ENCODE measurements at places on chromosomes 2 and 18. TPM values are rescaled to one million over a fixed set of nuclear protein-coding genes. Genes with fewer than 3 reads are reported as not detected.

Gene RAMP1
- 0.29 TPM for total RNA-seq

Gene SERPINB12
- not detected for total RNA-seq

Gene MATN3
- not detected for total RNA-seq

Gene SPC25
- total RNA-seq, result 53.4 TPM

DNA sequence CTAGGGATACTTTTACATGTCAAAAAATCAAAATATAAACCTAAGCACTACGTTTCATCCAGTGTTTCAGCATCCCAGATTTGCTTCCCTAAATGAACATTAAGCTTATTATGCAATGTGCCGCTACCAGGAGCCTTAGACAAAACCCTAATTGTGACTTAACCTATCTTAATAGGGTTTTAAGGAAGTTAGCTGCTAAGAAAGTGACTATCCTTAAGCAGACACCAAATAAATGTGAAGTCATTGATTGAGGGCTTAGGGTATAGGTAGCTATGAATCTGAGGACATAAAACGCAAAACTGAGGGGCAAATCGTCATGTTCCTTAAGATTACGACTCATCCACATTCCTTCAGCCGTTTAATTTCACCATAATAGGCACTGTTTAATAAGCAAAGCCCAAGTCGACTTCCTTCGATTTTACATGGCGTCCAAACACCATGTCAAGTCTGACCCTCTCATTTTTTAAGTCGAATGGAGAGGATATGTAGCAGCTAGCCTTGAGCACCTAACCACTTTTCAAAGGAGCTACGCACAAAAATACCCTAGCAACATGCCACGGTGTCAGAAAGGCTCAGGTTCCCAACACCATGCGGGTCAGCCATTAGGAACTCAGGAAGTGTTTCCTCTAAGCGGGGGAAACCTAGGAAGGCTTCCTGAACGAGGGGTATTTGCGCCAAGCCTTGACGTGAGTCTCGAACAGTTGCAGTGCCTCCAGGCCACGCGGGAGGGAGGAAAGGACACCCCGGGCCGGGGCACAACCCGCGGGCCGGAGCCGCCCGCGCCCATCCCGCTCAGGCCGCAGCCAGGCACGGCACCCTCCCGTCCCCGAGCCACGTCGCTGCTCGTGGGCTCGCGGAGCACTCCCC lies 1.0 kb downstream of the HDLBP start:
- peak overlapping the region; percentile 100 for H3K27ac ChIP-seq
- peaks cover 34% of the 10 kb centered on the region for H3K36me3 ChIP-seq
- no peaks in the 10 kb centered on the region for H3K27me3 ChIP-seq
- H3K4me3 ChIP-seq, result peak overlapping the region; percentile 93

- H3K27ac ChIP-seq, result no peak overlapping the region
- no peaks in the 10 kb centered on the region for H3K4me1 ChIP-seq
- no peak overlapping the region for H3K4me3 ChIP-seq
Observed at GRCh38 chr2:166067229-166067628, 60.6 kb downstream of the SCN1A start.

DNA sequence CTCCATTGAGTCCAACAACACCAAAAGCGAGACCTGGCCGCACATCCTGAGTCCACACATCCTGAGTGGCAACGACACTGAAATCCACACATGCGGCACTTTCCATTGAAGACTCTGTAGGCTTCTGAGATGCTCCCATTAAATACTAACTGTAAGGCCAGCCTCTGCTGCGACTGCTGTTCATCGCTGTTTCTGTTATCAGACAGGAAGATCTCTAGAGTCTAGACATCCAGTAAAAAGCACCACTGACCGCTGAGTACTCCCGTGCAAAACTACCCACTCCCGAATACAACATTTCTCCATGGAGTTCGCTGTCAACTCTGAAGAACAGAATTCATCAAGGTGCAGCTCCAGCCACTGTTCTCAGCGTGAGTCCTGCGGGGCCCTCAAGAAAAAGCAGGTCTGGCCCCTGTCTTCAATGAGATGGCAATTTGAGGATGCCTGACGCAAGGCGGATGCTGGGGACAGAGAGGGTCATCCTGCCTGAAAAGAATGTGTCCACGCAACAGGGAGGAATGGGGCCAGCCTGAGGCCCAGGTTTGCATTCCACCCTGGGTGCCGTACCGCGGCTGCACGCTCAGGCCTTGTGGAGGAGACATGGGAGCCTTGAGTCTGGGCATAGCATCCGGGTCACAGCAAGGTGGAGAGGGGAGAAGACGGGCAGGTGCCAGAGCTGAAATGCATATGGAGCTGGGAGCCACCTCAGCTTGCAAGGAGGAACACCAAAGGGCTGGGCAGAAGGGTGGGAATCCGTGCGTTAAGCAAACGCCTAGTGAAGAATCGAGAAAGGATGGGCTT lies 61.9 kb downstream of the ZNF516 start:
- H3K4me1 ChIP-seq, result no peaks in the 10 kb centered on the region
- peaks cover 55% of the 10 kb centered on the region for H3K27me3 ChIP-seq
- no peak overlapping the region for H3K27ac ChIP-seq
- no peak for DNase-seq

- H3K4me1 ChIP-seq, result no peaks in the 10 kb centered on the region
- H3K27ac ChIP-seq, result no peak overlapping the region
- no peaks in the 10 kb centered on the region for H3K36me3 ChIP-seq
- H3K4me3 ChIP-seq, result no peak overlapping the region
- DNase-seq, result no peak
- no peaks in the 10 kb centered on the region for H3K27me3 ChIP-seq
Observed at GRCh38 chr18:73461780-73462059, 593.9 kb upstream of the NETO1 start.

DNA sequence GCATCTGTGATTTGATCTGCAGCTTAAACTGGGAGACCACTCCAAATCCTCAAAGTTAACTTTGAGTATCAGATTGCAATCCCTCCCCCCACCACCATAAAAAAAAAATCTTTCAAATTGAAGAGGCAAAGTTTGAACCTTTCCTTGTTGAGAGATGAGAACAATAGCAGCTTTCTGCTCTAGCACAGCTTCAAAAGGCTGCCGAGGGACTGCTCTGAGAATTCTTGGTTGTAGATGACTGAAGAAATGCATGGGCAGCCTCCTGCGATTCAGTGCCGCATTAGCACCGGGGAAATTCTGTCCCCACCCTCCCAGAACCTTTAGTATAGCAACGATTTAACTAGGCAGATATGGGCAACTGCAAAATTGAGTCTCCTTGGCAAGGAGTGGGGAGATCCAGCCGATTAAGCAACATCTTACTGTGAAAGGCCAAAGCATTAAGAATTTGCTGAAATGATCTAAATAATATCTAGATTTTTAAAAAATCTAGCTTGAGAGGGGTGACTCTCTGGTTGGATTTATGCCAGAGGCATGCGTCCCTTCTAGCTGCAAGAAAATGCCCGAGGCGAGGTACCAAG lies 3.9 kb upstream of the SP5 start:
- no peaks in the 10 kb centered on the region for H3K36me3 ChIP-seq
- no peak overlapping the region for H3K4me3 ChIP-seq
- H3K27me3 ChIP-seq, result no peaks in the 10 kb centered on the region
- no peak for DNase-seq

- H3K36me3 ChIP-seq, result no peaks in the 10 kb centered on the region
- no peak for DNase-seq
- H3K27me3 ChIP-seq, result no peaks in the 10 kb centered on the region
- peaks cover 30% of the 10 kb centered on the region for H3K4me1 ChIP-seq
- H3K4me3 ChIP-seq, result no peak overlapping the region
- no peak overlapping the region for H3K27ac ChIP-seq
Observed at GRCh38 chr2:170146784-170147183, 31.2 kb upstream of the MYO3B start.

All from K562 (cell line).